ENCODE measurements at places on chromosomes 6 and 20.

DNA sequence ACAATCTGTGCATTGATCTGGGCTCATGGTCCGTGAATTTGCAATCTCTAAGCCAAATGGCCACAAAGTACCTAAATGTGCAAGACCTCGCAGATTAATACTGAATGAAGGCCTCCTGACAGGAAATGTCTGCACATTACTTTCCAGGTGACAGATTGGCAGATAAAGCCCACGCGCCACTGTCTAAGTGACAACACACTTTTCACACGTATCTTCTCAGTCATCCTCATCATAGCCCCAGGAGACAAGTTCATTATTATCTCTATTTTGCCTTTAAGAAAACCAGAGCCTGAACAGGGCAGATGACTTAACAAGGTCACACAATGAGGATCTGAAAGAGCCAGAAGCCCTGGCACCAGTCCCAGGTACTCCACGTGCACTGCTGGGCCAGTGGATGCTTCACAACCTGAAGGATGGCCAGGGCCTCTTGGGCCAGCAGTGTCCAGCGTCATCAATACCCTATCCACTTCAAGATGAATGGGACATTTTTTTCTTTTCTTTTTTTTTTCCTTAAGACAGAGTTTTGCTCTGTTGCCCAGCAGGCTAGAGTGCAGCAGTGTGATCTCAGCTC lies 266.3 kb downstream of the PTPRT start:
- no peak for DNase-seq

DNA sequence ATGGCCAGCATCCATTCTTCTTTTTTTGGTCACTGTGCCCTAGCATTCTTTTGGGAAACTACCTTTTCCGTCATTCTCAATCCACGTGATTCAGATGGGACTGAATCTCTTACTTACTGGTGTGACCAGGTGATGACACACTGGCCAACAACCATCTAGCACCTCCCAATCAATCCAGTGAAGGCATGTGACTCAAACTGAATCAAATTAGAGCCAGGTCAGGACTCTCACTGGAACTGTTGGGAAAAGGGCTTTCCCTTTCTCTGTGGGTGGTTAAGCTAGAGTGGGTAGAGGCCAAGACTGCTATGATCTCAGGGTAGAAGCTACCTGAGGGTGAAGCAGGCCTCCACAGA lies 36.2 kb upstream of the ZMYND8 start:
- DNase-seq: no peak

GRCh38 chr6:14240411-14241166 lies 123.0 kb downstream of the CD83 start:
- DNase-seq: no peak

DNA sequence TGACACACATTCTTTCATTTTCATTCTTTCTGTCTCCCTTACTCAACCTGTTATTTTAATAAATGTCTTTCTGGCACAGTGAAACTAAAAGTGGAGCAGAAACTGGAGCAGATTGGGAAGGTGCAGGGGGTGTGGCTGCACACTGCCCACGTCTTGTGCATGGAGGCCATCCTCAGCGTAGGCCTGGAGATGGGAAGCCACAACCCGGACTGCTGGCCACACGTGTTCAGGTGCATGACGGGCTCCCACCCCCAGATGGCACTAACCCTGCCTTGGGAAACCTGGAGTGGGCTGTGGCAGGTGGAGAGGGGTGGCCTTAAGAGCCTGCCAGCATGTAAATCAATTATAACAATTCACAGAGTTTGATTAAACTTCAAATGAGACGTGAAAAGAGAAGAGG lies 71.4 kb upstream of the PBOV1 start:
- peak; percentile 2 for DNase-seq

DNA sequence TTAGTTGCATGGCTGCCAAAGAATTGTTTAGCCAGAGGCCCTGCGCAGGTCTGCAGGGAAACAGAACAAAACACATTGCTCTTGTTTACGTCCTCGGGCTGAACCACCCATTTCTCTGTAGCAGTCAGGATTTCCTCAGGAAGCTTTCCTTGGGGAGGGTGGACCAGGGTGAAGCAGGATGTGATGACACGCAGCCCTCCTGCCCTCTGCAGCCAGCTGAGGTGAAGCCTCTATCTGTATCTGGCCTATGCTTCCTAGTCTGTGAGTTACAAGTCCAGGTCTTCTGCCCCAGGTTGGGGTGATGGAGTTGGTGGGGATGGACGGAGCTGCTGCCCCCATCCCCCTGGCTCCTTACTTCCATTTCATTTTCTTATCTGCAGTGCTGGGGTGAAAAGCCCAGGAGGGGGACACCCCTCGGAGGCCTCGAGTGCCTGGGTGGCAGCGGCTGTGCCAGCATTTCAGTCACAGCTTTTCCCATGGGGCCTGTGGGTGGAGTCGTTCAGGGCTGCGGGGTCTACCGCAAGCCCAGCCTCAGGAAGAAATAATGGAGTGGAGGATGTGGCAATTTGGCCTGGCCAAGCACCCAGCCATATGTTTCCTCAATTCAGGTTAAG lies 24.9 kb downstream of the SASH1 start:
- DNase-seq: no peak

DNA sequence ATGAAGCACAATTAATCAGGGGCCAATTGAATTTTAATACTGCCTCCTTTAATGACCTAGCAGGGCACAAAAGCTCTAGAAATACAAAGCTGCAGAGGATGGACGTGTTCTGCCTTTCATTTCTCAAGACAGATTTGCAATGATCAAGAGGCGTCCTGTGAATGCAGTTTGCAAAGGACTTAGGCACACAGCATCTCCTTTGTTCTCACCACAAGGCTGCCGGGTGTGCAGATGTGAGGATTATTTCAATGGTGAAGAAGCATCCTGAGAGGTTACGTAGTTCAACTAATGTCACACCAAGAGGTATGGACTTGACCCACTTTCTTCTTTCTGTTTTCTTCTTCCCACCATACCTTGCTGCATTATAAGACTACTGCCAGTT lies 42.9 kb upstream of the SPTLC3 start:
- no peak for DNase-seq

GRCh38 chr6:34888514-34888856 lies 570 bp upstream of the ANKS1A start:
- DNase-seq: no peak

- no peak for DNase-seq
Observed at GRCh38 chr6:144335914-144336313, 50.8 kb downstream of the UTRN start.

GRCh38 chr6:157855325-157855724 lies 32.3 kb downstream of the SNX9 start:
- DNase-seq: no peak

GRCh38 chr6:67608099-67608749 lies 1026.9 kb upstream of the ADGRB3 start:
- peak; percentile 42 for DNase-seq

DNA sequence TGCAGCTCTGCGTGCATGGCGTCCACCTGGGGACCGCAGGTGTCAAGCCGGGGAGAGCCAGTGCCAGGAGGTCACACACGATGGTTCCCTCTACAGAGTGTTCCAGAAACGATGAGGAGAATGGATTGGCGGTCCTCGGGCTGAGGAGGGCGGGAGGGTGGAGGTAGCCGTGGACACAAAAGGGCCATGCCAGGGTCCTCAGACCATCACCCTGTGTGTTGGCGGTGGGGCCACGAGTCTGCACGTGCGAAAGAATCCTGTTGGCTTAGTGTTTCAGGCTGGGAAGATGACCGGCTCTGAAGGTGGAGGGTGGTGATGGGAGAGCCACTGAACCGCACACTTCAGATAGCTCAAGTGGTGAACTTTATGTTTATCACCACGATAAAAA lies 13.7 kb downstream of the HRH3 start:
- DNase-seq: no peak

- DNase-seq: no peak
Observed at GRCh38 chr6:34352305-34352937, 40.0 kb downstream of the NUDT3 start.

DNA sequence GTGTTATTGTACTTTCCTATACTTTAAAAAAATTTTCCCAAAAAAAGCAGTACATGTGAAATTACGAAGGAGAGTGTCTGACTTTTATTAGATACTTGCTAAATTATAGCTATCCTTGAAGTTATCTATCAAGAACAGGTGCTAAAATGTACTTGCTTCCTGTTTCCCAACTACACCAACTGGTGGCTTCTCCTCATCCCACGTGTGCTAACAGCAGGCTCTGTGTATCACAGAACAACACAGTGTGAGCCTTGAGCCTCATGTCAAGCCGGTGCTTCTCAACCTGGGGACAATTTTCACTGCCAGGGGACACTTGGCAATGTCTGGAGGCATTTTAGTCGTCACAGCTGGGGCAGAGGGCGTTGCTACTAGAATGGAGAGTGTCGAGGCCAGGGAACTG lies 36.2 kb upstream of the CDYL start:
- DNase-seq: no peak

DNA sequence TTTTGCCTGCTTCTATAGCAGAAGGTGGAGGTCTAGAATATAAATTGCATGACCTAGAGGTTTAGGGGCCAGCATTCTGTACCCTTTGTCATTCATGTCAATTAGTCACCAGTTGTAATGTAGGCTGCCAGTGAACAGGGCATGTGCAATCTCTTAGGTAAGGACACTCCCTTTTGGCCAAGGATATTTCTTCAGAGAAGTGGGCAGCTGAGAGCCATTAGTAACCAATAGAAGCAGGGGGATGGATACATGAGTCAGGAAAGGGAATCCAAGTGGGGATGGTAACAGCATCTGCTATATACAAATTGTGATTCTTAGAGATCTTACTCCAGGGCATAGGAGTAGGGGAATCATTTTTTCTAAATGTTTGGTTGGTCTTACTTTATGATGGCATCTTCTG lies 494.2 kb upstream of the JAG1 start:
- DNase-seq: no peak

GRCh38 chr6:125789167-125789566 lies 1.6 kb upstream of the NCOA7 start:
- DNase-seq: no peak

DNA sequence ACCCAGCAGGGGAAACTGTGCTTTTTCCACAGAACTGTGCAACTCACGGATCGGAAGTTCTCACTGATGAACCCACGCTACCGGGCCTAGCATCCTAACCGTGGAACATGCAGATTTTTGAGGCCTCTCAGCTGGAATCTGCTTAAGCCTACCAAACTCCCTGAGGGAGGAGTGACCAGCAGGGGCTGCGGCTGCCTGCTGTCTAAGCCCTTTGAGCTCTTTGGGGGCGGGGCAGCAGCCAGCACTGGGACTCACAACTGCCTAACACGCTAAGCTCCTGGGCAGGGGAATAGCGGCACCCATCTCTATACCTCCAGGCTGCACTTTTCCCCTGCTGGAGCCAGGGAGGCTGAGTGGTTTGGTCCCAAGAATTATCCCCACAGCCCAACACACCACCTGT lies 20.4 kb upstream of the METTL24 start:
- no peak for DNase-seq

DNA sequence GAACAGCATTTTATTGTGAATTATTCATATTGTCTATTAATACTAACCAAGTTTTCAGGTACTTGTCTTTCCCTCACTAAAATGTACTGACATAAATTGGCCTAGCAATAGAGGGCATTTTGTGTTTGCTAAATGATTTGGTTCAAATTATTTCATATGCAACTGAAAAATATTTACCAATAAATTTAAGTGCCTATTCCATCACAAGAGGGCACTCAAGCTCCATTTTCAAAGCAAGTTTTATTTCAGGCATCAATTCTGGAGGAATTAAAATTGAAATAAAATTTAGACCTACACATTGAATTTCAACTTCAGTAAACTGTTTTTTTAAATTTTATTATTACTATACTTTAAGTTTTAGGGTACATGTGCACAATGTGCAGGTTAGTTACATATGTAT lies 114.3 kb upstream of the SYNCRIP start:
- peak; percentile 2 for DNase-seq

DNA sequence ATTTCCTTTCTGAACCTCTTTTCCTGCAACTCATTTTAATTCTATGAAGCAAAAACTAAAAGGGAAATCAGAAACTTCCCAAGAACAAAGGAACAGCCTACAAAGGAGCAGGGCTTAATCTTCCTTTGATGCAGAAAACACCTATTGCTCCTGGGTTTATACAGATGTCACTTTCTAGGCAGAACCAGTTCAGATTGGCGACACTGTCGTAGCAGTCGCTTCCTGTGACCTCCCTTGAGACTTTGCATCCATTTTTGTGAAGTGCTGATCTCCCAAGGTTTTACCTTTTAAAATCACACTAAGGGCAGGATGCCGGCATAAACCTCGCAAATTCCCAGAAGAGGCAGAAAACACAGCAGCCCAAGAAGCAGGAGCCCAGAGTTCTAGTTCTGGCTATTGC lies 40.1 kb downstream of the JAG1 start:
- DNase-seq: no peak

DNA sequence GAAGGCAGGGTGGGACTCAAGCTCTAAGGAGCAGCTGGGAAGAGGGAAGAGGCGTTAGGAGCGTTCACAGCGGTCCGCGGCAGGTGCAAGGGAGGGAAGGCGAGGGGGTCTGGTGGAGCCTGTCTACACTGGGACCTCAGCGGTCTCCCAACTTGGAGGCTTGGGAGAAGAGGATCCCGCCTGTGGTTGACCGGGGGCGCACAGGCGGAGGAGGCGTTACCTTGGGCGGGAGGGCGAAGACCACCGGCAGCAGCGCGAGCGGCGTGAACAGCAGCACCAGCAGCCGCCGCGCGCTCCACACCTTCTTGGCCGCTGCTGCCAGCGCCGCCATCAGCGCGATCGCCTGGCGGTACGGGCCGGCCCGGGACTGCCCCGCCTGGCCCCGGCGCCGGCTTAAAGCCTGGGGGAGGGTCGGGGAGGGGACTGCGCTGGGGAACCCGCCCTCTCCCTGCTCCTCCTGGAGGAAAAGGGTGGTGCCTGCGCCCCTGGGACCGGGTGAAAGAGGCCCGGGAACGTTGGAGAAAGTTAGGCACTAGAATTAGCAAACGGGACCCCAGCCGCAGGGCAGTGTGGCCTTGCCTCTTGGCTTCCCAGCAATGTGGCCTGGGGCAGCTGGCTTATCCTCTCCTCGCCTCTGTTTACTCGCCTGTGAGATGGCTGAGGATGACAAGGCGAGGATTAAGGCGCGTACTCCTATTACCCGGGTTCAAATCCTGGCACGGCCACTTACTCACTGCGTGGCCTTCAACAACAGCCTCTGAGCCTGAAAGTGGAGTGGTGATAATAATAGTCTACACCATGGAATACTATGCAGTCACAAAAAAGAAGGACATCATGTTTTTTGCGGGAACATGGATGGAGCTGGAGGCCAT lies at the start of gene SLC13A3:
Gene SLC13A3 (minus strand): TSS at position 369 of the 872 bp plus-strand sequence. CDS start 38 bp downstream, at position 331.
- no peak for DNase-seq

- no peak for DNase-seq
Observed at GRCh38 chr20:38579921-38580320, 1.1 kb upstream of the ADIG start.

- DNase-seq: no peak
Observed at GRCh38 chr6:11922901-11923300, 89.2 kb upstream of the HIVEP1 start.

- DNase-seq: no peak
Observed at GRCh38 chr6:72275888-72276287, 346.0 kb upstream of the KCNQ5 start.

DNA sequence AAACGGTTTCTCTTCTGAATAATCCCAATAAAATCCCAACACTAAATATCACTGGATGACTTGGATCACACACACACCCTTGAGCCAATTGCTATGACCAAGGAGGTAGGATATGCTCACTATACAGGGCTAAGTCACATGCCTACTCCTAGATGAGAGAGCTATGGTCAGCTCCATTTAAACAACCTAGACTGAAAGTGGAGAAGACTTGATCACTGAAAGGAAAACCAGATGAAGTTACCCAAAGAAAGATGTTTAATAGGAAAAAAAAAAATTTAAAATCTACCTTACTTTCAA lies 18.9 kb upstream of the COL19A1 start:
- DNase-seq: no peak

GRCh38 chr6:140789466-140789865 lies 1343.3 kb upstream of the GJE1 start:
- DNase-seq: no peak

GRCh38 chr6:1527073-1527457 lies 82.7 kb upstream of the FOXC1 start:
- DNase-seq: no peak

Data from NCI-H1092 treated with DMSO at 0.1 percent for 48 hours (cell line).